ENCODE measurements at places on chromosomes 7 and 10.

GRCh38 chr7:3805151-3805550 lies 504.1 kb downstream of the SDK1 start:
- peak; percentile 32 for DNase-seq

DNA sequence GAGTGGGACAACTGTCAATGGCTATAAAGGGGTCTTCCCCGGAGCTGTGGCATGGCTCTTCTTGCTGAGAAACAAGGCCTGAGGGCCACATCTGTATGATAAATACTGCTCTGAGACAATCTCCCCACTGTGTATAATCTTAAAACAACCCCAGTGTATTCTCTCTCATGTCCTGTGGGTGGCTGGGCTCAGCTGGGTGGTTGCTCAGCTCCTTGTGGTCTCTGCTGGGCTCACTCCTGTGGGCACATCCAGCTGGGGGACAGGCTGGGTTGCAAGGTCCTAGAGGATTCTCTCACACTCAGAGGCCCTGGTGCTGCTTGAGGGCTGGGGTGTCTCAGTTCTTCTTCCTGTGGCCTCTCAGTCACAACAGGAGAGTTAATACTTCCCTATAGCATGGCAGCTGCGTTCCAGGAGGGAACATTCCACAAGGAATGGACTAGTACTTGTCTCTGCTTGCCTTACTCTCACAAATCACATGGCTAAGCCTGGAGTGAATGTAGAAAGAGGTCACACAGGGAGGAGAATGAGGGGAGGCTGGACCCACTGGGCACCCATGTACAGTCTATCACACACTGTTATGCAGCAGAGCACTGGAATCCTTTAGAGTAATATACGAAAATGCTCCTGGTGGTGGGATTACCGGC lies 4.5 kb upstream of the EEPD1 start:
- no peak for DNase-seq

- DNase-seq = no peak
These were observed 168.8 kb upstream of the CDCA7L start for GRCh38 chr7:22114440-22114981.

DNA sequence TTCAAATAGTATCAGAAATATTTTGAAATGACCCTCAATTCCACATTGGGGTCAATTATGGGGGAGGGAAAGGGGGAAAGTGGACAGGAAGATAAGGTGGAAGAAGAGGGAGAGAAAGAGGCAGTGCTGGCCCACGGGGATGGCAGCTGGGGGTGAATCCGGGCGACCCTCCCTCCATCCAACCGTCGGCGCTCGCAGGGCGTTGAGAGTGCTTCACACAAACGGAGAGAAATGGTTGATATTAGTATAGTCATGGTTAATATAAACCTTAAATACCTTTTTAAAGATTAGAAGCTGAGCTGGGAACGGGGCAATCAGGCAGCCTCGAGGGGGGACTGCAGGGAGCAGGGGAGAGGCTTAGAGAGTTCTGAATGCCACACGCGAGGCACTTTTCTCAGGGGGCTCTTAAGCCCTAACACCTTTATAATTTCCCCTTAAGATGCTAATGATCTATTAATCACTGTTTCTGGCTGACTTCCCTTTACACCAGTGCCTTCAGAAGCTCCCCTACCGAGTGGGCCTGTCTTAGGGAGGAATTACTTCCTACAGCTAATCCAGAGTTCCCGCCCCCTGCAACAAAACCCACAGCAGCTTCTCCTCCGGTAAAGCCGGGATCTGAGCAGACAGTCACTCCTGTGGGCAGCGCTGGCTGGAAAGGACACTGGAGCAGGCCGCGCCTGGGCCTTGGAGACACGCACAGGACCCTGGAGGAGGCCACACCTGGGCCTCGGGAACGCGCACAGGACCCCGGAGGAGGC lies 39.5 kb downstream of the PRKAG2 start:
- no peak for DNase-seq

DNA sequence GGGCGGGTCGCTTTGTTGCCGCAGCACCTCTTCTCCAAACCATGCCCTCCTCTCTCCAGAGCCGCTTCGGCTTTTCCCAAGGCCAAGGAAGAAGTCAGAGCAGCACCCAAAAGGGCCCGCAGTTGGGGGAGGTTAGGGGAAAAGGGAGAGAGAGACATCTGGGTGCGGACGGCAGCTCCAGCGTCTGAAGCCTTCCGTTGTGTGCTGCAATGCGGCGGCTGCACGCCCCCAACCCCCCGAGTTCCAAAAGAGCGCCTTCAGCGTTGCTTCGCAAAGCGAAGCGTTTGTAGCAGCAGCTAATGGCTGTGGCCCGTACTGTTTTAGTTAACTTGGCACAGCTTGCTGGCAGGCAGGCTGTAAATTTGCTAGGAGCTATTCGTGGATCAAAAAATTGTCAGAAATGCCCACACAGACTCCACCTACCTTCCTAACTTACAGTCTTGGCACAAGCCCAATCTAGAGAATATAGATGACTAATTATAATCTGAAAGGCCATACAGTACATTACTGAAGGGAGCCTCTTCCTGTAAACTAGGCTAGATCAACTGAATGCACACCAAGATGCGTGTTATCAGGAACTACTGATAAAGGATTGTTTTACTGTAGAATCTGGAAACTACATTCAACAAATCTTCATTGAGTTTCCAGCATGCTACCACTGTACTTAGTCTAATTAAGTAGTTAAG lies 1.1 kb upstream of the KBTBD2 start:
- peak; percentile 81 for DNase-seq

GRCh38 chr7:75995996-75996395 lies 1.6 kb upstream of the TMEM120A start:
- DNase-seq = no peak

DNA sequence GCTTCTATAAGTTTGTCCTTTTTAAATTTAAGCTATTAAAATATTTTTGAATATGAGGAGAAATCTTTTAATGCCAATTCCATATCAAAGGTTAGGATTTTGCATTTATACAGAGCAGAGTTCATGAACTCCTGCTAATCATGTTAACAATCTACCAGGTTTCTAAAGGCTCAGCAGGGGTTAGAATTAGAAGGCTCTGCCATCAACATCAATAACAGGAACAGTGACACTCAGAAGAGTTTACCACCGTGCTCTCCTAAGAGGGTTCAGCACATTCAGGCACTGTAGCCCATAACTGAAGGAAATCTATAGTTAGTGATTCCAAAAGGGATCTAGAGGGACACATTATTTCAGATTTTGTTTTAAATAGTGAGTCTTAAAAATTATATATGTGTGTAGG lies 100.1 kb downstream of the HOXA1 start:
- no peak for DNase-seq

DNA sequence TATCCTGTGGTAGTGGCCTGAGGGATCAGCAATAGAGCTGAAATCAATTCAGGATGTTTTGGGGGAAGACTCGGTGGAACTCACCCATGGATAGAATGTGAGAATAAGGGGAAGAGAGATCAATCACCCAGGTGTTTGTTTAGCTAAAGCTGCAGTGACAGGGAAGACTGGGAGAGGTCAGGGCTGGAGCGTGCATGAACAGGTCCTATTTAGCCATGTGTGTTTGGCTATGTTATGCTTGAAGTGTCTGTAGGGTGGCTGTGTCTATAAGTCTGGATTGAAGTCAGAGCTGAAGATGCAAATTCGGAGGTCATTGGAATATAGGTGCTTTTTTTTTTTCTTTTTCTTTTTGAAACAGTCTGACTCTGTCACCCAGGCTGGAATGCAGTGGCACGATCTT lies 4.6 kb downstream of the ATP6V1F start:
- no peak for DNase-seq

DNA sequence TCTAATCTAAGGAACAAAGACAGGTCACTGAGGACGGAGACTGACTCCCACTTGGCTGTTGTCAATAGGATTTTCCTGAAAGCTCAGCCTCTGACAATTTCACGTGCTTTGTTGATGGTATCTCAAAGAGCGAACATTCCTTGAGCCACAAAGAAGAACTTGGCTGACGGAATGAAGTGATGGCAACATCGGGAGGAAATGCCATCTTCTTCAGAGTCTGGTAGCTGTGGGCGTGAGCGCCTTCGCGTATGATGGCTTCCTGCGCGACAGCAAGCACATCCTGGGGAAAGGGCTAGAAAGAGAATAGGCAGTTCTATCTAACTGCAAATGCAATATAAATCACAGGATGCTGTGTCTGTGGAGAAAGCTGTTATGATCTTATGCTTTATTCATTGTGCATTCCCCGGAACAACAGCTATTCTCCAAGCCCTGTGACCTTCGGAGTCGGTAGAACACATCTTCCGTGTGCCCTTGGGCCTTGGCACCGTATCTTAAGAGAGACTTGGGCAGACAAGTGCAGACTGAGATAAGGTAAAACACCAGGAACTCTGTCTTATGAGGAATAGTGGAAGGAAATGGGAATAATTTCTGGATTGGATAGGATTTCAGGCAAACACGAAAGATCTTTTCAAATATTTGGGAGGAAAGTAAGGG lies 19.6 kb upstream of the GTPBP4 start:
- DNase-seq = no peak

- DNase-seq = no peak
These were observed 461 bp upstream of the FIGNL1 start for GRCh38 chr7:50450590-50451032.

GRCh38 chr7:68573271-68574005 lies 1024.8 kb upstream of the AUTS2 start:
- DNase-seq = no peak

GRCh38 chr10:64345856-64346255 lies 824.7 kb downstream of the REEP3 start:
- DNase-seq = no peak

DNA sequence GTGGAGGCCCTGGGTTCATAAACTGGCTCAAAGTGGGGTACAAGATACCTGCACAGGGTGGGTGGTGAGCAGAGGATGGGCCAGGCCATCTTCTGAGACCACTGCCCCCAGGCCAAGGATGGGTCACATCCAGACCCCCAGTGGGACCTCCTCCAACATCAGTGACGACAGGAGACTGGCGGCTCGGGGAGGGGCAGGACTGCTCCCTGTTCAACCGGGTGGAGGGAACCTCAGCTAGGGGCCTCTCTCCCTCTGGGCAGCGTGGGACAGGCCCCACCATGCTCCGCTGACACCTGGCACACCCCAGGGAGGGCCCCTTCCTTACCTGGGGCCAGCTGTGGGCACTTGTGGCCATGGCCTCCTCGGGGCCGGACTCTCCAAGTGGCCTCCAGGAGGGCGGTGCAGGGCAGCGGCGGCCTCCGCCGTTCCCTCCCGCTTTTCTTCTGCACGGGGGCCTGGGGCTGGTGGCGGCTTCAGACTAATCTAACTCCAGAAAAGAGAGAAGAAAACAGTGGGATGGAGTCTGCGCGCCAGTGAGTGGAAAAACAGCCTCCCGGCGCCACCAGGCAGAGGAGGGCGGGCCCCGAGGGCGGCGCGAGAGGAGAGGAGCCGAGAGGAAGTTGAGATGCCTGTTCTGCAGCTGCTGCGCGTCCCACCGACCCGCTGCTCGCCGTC lies at the start of gene CALHM2:
TSS of gene CALHM2 (minus strand) at position 540 of the 675 bp plus-strand sequence. CDS start 2,429 bp downstream, outside the sequence.
- peak; percentile 41 for DNase-seq
